ENCODE measurements at places on chromosomes 1 and 21.
A peak's percentile ranks its signal among the peaks of the same experiment; 100 is the strongest.

- DNase-seq: no peak
These were observed 36.8 kb upstream of the SLC16A1 start for GRCh38 chr1:112992780-112993179.

DNA sequence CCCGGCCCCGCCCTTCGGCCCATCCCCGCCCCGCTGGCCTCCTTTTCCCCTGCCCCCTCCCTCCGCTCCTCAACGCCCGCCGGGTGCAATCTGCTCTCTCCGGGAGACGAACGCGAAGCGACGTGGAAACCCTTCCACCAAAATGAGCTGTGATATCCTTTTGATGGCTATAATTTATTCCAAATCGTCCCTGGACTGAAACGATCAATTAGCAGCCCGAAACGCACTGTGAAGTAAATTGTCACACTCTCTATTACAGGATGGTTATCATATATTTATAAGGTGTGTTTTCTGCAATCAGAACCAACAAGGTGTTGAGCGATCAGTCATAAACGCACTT is 134.6 kb upstream of the BARHL2 start:
- no peak for DNase-seq

DNA sequence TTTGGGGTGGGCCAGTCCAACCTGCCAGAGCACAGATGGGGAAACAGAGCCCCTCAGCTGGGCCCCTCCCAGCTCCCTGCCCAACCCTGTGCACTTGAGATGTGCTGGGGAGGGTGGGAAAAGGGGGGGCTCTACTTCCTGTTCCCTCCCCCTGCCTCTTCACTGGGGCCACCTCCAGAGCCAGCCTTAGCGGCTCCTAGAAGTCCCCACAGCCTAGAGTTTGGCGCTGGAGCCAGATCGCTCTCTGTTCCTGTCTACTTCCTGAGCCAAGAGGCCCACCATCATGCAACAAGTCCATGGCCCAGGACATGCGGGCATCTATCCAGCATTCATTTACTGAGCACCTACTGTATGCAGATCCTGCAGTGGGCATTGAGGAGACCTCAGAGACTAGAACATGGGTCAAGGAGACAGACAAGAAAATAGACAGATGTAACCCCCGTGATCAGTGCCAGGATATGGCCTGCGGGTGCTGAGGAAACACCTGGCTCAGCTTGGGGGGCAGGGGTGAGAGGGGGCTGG is 144.1 kb downstream of the SYF2 start:
- no peak for DNase-seq

GRCh38 chr1:65992165-65992821 is 199.6 kb downstream of the PDE4B start:
- DNase-seq: no peak

- DNase-seq: peak; percentile 83
These were observed 3.6 kb downstream of the SKI start for GRCh38 chr1:2231532-2232254.

DNA sequence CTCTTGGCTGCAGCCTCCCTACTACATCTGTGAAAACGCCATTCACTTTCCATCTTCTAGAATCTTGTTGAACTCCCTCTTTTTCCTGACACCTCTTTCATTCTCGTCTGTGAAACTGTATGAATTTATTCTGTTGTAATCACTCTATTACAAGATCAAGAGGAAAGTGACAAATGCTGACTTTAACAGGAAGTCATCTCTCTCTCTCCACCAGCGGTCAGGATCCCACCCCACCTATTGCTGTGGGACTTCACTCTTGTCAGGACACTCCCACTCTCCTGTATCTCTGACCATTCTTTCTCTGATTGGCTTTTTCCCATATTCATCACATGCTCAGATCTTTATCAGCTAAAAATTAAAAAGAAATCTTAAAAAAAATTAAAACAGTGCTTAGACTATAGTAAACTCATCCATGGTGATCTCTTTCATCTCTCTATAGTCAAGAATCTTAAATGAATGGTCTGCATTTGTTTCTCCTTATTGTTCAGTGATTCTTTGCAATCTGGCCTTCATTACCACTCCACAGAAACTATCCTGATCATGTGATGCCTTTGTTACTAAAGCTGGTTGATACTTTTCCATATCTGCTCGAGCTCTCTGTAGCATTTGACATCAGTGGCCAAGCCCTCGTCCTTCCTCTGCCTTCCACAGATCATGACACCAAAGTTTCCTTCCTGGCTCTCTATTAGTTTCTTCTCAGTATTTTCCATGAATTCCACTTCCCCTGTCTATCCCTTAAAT is 113.6 kb downstream of the UCHL5 start:
- DNase-seq: no peak

- peak; percentile 36 for DNase-seq
These were observed 47.5 kb upstream of the PLA2G2C start for GRCh38 chr1:20233866-20234265.

DNA sequence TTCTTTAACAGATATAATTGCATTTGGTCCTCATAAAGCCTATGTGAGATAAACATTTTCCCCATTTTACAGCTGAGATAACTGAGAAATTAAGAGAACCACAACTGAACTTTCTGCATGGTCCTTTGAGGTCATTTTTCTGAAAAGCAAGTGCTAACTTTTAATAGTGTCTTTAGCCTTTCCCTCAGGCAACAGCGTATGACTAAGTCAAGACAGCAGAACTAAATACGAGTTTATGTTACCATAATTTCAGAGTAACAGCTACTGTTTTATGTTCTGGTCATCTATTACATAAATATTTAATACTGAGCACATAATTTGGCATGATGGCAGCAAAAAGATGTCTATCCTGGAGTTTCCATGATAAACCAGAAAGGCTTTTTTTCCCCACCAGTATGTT is 95.6 kb downstream of the OLFML2B start:
- no peak for DNase-seq

DNA sequence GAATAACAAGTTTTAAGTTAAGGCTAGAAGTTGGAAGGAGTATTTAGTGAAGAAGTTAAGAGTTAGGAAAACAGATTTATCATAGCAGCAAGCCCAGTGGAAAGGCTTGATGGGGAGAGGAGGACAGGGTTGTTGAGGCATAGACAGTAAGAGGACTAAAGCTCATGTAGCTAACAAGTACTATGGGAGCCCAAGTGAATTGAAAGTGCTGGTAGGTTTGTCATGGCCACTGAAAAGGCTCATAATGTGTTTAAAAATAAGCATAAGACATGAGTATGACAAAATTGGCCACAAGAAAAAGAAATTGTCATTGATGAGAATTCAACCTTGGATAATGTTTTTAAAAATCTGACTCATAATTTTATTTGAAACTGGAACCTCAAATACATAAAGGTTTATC is 49.2 kb upstream of the CRB1 start:
- DNase-seq: no peak

- DNase-seq: peak; percentile 13
These were observed 106.4 kb downstream of the TGFBR3 start for GRCh38 chr1:91779548-91780021.

DNA sequence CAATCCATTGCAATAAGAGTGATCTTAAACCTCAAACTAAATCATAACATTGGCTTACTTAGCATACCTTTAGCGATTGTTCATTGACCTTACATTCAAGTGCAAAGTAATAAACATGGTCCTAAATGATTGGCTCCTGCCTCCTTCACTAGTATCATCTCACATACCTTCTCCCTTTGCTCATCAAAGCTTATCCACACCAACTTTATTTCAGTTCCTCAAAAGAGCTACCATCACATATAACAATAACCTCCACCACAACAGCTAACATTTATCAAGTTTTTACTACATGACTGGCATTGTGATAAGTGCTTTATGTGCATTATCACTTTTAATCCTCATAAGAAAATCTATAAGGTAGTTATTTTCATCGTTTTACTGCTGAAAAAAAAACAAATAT is 198.8 kb downstream of the COL24A1 start:
- DNase-seq: no peak

DNA sequence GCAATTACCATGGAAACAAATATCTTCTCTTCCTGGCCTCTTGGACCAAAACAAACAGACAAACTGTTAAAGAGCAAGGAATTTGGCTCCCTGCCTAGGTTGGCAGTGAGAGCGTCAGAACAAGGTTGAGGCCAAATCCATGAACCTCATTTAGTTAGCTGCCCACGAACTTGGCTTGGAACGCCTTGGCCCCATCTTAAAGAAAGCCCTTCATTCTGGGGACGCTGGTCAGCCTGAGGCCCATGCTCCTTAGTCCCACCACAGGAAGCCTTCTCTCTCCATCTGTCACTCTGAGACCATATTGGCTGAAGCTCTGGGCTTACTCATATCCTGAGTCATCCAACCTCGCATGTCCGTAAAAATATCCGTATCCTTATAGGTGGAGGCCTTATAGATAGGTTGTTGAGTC is 62.4 kb upstream of the DIRAS3 start:
- peak; percentile 67 for DNase-seq

DNA sequence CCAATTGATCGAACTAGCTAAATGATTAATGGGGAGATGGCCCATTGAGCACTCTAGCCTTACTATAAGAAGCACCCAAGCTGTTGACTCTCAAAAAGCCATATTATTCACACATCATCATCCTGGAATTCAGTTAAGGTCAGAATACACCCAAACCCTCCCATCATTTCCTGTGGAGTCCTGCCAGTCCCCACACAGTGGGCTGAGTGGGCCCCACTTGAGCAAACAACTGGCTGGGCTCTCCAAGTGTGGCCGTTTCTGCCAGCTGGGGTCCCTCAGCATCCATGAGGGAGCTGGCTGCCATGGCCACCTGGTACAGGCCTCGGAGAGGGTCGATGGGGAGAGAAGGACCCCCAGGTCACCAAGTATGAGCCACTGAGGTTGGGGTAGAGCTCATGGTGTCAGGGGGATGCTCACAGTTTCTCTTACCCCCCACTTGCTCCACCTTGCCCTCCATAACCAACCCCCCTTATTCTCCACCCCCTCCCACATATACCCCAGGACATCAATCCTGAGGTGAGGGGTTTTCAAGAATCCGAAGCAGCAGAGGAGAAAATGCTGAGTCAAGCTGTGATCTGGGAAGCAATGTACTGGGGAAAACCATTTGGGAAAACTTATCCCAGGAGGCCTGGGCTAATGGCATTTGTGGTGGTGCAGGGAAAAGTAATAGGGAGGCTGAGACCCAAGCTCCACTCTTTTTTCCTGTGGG is 60.3 kb downstream of the UBE2T start:
- DNase-seq: peak; percentile 44

- no peak for DNase-seq
These were observed 29.9 kb upstream of the NRIP1 start for GRCh38 chr21:15094706-15095105.

DNA sequence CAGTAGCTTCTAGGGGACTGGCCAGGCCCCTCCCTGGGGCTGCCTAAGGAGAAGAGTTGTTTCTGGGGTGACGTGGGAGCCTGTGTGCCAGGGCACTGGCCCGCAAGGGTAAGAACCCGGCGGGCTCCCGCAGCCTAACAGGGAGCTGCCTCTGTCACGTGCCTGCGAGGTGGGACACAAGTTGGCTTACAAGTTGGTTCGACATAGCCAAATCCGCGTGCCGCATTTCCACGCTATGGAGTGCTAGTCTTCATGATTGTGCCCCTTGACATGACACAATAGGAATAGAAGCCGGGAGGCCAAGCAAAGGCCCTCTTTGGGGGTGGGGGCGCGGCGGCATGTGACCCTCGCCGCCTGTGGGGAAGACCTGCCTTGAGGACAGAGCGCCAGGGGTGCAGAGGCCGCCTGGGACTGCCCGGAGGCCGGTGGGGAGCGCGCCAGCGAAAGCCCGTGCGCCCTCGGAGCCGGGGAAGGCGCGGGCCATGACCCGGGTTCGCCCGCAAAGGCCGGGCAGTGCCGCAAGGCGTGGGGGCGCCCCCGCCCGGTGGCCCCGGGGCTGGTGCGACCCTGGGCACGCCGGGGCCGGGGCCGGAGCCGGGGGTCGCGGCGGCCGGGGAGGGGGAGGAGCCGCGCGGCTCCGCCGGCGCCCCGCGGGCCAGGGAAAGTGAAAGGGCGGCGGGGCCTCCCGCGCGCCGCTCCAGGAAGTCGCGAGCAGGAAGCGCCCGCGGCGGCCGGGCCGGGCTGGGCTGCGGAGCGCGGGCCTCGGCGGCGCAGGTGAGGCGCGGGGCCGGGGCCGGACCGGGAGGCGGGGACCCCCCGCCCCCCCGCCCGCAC is at the start of gene SLC37A1:
Gene SLC37A1 (plus strand): TSS at position 702 of the 834 bp plus-strand sequence. CDS start 4,603 bp downstream, outside the sequence.
- DNase-seq: peak; percentile 30
